ENCODE measurements at places on chromosomes 16 and 17. TPM values are rescaled to one million over a fixed set of nuclear protein-coding genes. Genes with fewer than 3 reads are reported as not detected.

Gene CTF1
- 0.13 TPM for total RNA-seq

Gene CLEC19A
- not detected for total RNA-seq

Gene GP1BA
- total RNA-seq = not detected

Gene HSD17B2
- total RNA-seq = 0.27 TPM

Gene CIITA
- total RNA-seq = under 0.01 TPM

Gene PLLP
- total RNA-seq = 1.4 TPM

Gene PSKH1
- total RNA-seq = 13.6 TPM

Gene SRL
- total RNA-seq = 0.07 TPM

Gene MED1
- 45.9 TPM for total RNA-seq

Gene ANKFN1
- 1.2 TPM for total RNA-seq

Gene HEXIM2
- total RNA-seq = 3.1 TPM

Gene PPL
- 0.14 TPM for total RNA-seq

Gene CNTD1
- not detected for total RNA-seq

Gene GLOD4
- total RNA-seq = 59.3 TPM

Gene DNAH2
- not detected for total RNA-seq

Gene CD300LG
- total RNA-seq = not detected

Gene CHAD
- not detected for total RNA-seq

Gene CSH2
- not detected for total RNA-seq

Gene RNPS1
- total RNA-seq = 138 TPM

Gene OTOP2
- total RNA-seq = not detected

Measured in thoracic aorta endothelial cell (primary cell).